ENCODE measurements at places on chromosomes 2 and 18.
A peak's percentile ranks its signal among the peaks of the same experiment; 100 is the strongest.

DNA sequence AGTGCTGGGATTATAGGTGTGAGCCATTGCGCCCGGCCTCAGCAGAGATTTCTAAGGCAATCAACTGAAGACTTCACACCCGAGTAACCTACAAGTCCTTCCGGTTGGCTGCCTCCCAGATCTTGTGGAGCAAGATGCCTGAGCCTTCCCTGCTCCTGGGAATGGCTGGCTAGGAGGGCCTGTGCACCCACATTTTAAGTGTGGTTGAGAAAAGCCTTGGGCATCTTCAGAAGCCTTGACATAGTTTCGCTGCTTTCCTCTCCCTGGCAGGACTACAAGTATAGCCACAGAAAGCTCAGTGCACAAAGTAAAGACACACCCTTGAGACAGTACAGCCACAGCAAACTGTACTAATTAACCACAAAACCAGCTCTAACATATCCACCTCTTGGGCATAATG lies 35.2 kb downstream of the E2F6 start:
- DNase-seq, result no peak

DNA sequence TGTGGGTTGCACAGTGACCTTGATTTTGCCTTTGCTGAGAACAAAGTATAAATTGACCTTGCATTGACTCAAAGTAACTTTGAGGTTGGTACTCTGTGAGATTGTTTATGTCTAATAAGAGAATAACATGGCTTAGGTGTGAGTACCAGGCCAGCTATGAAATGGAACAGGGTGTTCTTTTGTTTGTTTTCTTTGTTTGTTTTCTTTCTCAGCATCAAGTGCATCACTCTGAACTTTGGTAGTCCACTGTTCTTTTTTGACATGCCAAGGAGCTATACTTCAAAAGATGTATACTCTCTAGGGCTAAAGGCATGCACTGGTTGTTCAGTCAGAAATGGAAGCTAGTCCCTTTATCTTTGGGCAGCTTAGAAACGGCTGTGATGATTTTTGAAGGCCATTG lies 5.1 kb downstream of the ABCB11 start:
- no peak for DNase-seq

GRCh38 chr2:29304399-29305060 lies 189.3 kb downstream of the CLIP4 start:
- no peak for DNase-seq

DNA sequence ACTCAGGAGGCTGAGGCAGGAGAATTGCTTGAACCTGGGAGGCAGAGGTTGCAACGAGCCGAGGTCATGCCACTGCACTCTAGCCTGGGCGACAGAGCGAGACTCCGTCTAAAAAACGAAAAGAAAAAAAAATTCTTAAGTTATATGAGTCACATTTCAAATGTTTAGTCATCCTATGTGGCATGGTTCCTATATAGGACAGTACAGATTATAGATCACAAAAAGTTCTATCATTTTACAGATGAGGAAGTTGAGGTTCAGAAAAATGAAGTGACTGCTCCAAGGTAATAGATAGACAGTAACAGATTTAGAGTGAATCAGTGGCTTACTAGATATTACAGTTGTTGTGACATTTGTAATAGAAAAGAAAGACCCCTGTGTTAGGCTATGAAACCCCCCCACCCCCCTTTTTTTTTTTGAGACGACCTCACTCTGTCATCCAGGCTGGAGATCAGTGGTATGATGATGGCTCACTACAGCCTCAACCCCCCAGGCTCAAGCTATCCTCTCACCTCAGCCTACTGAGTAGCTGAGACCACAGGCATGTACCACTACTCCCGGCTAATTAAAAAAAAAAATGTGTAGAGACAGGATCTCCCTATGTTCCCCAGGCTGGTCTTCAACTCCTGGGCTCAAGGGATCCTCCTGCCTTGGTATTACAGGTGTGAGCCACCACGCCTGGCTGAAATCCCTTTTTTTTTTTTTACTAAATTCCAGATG lies 22.7 kb downstream of the PTPN4 start:
- DNase-seq, result no peak

- no peak for DNase-seq
Measured at GRCh38 chr2:21195326-21195725, 71.6 kb downstream of the TDRD15 start.

DNA sequence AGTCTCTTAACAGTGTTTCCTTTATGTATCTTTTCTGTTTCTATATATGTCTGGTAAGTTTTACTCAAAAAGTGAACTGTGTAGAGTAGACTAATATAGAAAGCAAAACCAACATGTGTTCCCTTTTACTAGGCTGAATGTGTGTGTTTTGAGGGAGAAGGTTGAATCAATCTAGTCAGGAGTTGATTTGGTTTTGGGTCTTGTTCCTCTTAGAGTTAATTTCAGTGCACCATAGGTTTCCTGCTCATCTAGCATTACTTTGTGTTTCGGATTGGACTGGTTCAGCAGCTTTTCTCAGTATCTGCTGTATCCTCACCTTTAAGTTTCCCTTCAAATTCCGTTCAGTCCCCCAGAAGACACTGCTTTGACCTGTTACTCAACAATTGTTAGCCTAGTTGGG lies 52.0 kb upstream of the TRIM43 start:
- peak; percentile 85 for DNase-seq

DNA sequence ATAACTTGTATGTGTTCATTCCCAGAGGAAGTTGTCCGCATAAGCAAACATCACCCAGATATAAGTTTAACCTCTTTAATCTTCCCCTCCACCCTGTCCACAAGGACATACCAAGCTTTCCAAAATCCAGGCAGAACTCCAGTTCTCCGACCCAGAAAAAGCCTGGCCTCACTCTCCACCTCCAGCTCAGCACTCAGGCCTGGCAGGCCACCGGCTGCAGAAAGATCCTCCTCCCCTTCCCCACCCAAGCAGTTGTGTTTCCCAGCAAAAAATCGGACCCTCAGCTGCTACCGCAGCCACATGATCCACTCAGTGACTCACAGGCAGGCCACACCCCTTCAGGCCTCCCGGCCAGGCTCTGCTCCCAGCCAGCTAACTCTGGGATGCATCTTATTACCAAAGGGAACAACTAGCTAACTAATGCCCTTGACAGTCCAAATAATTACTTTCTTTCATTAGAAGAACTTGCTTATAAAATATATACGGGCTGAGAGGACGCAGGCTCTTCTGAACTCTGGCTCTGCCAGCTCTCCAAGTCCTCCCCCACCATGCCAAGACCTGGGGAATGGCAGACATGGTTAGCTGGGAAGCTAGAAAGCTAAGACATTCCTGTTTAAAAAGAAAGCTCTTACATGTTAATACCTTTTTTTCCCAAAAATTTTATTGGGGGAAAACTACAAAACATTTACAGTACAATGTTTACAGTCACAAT lies 4.5 kb downstream of the ZFP36L2 start:
- peak; percentile 69 for DNase-seq

DNA sequence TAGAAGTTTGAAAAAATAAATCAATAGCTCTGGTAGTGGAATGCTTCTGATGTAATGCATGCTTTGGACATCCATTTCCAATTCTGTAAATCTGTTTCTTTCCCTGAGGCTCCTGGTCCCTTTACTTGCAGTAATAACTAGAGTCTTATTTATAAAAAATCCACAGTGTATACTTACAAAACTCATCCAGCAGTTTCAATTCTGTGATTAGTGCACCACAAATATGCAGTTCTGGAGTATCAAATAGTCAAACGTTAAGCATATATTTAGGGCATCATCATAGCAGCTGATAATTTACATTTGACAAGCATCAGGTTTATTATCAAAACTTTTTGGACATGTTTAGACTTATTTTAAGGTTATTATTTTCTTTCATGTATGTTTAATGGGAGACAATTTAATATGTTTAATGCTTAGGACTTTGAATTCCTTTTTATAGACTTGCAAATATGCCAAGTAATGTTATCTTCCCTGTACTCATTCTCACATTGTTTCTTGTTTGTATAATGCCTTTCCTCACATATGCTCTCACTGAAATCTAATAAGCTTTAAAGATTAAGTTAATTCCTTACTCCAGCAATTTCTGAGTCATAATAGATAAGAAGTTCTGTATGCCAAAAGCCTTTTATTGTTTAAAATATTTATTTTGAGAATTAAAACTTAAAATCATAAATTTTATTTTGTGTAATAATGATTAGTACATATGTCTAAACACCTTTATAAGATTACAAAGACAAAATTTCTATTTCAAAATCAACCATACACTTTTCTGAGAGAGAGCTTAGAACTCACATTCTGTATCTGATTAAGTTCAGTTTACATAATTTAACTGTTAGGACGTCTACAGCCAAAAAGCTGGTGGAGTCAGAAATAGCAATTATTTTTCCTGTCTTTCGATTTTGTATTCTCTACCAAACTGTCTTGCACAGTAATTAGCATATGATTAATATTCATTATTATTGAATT lies 341.5 kb upstream of the TMEFF2 start:
- DNase-seq, result no peak

DNA sequence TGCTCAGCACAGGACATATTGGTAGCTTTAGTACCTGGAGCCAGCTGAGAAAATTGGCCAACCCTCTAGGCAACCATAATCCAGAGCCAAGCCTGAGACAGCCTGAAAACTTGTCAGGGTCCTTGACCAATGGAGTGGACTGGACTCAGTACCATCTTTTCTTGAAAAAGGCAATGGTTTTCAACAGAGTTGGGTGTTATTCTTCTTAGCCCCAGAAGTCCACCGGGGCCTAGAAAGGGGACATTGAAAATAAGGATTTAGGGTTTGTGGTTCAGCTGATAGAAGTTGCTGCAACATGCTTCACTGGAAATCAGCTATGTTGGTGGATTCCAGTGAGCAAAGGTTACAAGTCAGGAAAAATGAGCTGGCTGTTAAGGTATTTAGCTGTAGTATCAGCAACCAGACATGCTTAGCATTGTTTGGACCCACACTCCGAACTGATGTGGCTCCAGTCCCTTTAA lies 22.1 kb upstream of the CNOT11 start:
- DNase-seq, result no peak

GRCh38 chr18:66005831-66006588 lies 255.2 kb downstream of the CDH7 start:
- DNase-seq, result no peak

- no peak for DNase-seq
Measured at GRCh38 chr2:72750977-72751639, 74.7 kb downstream of the EXOC6B start.

GRCh38 chr2:119575439-119575838 lies 31.2 kb downstream of the CFAP221 start:
- DNase-seq, result no peak

DNA sequence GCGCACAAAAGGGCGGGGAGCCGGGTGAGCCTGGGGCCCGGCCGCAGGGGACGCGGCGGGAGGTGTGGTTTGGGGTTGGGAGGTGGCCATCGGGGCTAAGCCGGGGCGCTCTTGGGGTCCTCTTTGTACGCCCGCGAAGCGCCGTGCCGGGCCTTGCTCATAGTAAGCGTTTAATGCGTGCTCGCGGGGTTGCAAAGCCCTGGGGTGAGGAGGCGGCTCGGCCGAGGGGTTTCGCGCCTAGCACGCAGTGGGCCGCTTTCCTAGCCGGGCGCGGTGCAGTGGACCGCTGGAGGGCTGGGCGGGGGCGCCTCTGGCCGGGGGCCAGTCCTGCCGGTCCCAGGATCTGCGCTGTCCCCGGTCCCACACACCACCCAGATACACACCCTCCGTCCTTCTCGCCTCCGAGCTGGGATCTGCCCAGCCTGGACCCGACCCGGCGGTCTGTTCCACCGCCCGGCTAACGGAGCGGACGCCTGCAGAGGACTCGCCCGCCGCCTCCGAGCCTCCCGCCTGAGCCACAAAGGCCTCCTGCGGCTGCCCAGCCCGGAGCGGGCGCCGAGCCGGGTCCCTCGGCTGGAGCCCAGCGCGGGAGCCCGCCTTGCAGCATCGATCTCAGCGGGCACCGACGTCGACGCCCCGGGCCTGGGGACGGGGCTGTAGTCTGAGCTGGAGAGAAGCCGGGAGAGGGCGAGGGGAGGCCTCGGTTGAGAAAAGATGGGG lies 564 bp downstream of the DPYSL5 start:
- DNase-seq, result no peak

- peak; percentile 82 for DNase-seq
Measured at GRCh38 chr2:37090019-37090477, 5.7 kb downstream of the GPATCH11 start.

DNA sequence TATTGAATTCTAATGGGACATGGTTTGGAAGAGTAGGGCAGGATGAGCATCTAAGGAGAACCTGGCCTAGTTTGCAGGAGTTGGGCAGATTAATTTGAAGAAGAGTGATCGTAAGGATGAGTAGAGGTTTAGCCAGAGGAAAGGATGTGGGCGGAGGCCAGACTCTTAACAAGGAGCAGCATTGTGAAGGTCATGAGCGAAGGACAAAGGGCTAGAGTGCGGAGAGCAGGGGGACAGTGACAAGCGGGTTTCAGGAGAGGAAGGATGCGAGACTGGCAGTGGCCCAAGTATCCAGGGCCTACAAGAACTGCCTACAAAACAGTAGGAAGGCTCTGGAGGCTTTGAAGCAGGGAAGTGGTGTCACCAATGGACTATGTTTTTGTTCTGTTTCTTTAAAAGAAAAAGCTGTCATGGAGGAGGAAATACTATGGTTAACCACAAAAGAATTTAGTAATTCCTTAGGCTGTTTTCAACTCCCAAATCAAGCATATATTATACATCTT lies 20.1 kb downstream of the SLC66A3 start:
- DNase-seq, result no peak

Measured in GM12865 (cell line).